ENCODE measurements at places on chromosomes 7 and 10.

GRCh38 chr10:126893206-126893605 lies 12.0 kb upstream of the DOCK1 start:
- DNase-seq = no peak

- no peak for DNase-seq
These were observed 31.8 kb upstream of the HMX3 start for GRCh38 chr10:123103944-123104343.

DNA sequence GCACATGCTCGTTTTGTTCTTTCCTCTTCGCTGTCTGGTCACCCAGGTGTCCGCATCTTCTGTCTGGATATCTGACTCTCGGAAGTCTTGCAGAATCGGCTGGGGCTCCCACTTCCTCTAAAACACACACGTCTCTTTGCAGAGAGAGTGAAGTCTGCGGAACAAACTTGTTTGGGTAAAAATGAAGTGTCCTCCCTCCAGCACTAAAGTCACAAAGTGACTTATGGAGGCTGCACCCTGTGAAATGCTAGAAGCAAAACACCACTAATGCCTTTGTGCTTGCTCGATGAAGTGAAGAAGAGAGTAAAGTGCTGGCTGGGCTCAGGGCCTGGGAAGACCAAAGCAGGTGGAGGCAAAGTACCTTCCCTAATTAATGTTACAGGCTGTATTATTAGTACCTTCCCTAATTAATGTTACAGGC lies 71.4 kb downstream of the FGFR2 start:
- DNase-seq = no peak

DNA sequence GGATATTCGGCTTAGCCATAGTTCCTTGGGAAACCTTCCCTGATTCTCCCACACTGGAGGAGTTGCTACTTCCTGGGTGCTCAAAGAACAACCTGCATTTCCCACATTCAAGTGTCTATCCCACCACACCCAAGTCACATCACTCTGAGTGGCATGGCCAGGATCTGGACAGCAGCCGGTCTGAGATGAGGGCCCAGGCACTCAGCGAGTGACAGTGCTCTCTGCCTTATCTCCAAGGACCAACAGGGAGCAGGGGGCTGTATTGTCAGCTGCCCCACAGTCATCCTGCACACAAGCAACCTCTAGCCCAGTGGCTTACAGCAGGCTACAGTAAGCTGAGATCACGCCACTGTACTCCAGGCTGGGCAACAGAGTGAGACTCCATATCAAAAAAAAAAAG lies 16.1 kb upstream of the SLC18A3 start:
- DNase-seq = no peak

GRCh38 chr10:1308962-1309616 lies 252.9 kb downstream of the WDR37 start:
- DNase-seq = no peak

DNA sequence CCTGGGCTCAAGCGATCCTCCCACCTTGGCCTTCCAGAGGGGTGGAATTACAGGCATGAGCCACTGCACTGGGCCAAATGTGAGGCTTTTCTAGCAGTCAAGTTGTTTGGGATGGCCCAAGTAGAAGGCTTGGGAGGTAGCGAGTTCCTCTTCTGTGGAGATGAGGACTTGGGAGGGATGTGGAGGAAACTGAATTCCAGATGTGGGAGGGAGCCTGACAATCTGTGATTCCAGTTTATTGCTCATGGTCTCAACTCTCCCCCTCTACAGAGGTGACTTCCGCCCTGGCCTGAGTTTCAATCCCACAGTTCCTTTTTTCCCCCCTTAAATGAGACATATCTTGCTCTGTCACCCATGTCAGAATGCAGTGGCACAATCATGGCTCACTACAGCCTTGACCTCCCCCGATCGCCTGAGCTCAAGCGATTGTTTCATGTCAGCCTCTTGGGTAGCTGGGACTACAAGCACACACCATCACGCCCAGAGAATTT lies 3.4 kb downstream of the STYXL1 start:
- no peak for DNase-seq

DNA sequence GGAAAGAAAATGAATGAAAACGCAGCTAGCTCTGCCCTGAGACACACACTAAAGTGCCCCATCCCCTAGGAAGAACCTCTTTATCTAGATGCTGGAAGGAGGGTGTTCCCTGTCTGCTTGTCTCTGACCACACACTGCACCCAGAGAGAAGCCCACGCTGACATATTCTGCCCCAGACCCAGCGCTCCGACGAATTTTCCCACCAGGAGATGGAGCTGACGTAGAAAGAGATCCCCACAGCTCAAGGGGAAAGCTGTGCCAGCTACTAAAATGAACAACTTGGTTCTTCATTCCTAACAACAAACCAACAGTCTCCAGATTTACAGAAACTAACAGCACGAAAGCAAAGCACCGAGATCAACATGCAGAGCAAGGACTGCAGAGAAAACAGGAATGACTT lies 73.3 kb downstream of the KIAA1549 start:
- peak; percentile 17 for DNase-seq

DNA sequence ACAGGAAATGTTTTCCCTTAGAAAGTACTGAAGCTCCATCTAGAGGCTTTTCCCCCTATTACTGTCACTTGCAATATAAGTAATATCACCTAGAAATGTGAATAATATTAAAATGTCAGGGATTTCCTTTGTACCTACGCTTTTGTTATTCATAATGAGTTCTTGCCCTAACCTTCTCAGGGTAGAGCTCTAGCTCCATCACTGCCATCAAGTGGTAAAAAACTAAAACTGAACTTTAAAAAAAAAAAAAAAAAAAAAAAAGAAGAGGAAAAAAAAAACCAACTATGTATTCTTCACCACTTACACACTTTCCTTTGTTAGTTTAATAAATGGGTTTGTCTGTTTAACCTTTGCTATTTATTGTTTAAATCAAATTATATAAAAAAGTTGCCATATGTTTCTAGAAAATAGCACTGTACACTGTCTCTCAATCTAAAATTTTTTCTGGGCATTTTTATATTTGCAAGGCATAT lies 49.9 kb downstream of the DNAJC1 start:
- peak; percentile 15 for DNase-seq

DNA sequence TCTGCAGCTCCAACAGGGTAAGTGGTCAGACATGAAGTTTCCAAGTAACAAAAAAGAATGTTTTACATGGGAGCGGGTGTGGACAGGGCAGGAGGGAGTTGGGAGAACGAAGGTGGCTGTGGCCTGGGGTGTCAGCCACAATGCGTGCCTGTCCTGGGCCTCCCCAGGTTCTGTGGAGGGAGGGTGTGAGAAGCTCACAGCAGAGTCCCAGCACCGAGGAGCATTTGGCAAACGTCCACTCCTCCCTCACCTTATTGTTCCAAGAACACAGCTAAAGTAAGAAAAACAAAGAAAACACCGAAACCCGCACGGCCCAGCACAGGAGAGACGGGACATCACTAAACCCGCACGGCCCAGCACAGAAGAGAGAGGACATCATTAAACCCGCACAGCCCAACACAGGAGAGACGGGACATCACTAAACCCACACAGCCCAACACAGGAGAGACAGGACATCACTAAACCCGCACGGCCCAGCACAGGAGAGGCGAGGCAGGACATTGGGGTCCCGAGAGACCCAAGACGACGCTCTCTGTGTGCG lies 226.4 kb downstream of the MAD1L1 start:
- DNase-seq = no peak

GRCh38 chr10:30437031-30437841 lies 3.3 kb downstream of the MAP3K8 start:
- DNase-seq = no peak

GRCh38 chr10:128811511-128811910 lies 655.5 kb upstream of the MGMT start:
- no peak for DNase-seq
